ENCODE measurements at places on chromosomes 6 and 20. TPM values are rescaled to one million over a fixed set of nuclear protein-coding genes. Genes with fewer than 3 reads are reported as not detected.

- no peak within 1 kb of the TSS for H3K27ac ChIP-seq
- DNase-seq = no peak
- no peaks in the 10 kb centered on the region for H3K36me3 ChIP-seq
- H3K4me1 ChIP-seq = peaks cover 44% of the 10 kb centered on the region
- H3K4me3 ChIP-seq = peak within 1 kb of the TSS; percentile 28
Observed at GRCh38 chr20:25081730-25082497, at the start of gene VSX1. VSX1 (minus strand) TSS chr20:25082141; CDS start chr20:25082096, 45 bp downstream.

DNA sequence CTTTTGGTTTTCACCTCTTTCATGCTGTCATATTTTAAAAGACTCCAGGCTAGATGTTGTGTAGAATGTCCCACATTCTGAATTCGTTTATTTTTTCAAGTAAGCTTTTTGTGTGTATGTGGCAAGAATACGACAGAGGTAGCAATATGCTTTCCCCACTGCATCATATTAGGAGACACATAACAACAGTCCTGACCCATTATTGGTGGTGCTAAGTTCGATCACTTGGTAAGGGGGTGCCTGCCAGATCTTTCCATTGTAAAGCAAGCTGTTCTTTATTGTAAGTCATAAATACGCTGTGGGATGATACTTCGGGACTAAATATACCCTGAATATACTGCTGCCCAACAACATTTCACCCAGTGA, 588 bp upstream of the NCOA3 start:
- no peaks in the 10 kb centered on the region for H3K36me3 ChIP-seq
- no peaks in the 10 kb centered on the region for H3K27me3 ChIP-seq
- peak overlapping the region; percentile 99 for H3K4me3 ChIP-seq
- no peak for DNase-seq
- peak overlapping the region; percentile 98 for H3K27ac ChIP-seq
- peaks cover 55% of the 10 kb centered on the region for H3K4me1 ChIP-seq

DNA sequence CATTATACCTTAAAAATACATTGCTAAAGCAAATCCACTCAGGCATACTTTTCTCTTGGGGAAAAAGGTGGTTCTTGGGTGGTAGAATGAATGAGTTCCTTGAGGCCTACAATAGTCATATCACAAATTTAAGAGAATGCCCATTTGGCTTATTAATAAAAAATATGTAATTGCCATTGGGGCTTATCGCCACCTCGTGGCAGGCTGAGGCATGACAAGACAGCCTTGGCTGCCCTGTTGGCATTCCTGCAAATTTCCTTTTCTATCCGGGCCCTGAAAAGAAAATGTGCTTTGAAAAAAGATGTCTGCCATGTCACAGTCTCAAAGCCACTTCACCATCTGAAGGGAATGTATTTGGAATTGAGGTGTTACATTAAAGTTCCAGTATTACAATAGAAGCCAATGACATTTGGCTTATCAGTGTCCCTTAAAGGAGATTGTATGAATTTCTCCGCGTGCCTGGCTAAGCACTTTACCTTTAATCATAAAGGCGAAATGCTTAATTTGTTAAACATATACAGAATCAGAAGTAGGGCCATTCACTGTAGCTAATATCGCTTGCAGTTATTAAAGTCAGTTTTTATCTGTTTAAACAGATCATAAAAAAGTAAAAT, 188.3 kb upstream of the ZFP64 start:
- peaks cover 6% of the 10 kb centered on the region for H3K27me3 ChIP-seq
- no peak overlapping the region for H3K27ac ChIP-seq
- no peak overlapping the region for H3K4me3 ChIP-seq
- DNase-seq = peak; percentile 26
- H3K4me1 ChIP-seq = no peaks in the 10 kb centered on the region

DNA sequence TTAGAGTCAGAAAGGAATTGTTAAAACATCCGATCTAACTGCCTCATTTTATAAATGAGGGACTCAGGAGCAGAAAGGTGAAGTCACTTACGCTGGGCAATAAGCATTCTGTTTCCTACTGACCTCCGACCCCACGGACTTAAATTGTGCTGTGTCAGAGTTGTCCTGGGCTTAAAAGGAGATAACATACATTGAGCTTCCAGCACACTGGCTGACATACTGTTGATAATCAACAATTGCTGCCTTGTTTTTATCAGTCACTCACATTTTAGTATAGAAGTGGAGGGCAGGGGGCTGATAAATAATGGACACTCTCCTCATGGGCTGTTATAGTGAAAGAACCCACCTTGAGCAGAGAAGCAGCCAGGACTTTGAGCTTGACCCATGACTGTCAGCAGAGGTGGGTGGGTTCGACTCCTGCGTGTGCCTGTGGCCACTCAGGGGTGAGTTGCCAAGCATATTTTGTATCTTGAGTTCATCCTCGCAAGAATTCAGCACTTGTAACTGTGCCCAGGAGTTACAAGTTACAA, 166.5 kb upstream of the JARID2 start:
- H3K4me3 ChIP-seq = no peak overlapping the region
- no peak overlapping the region for H3K27ac ChIP-seq
- H3K36me3 ChIP-seq = no peaks in the 10 kb centered on the region
- DNase-seq = no peak

DNA sequence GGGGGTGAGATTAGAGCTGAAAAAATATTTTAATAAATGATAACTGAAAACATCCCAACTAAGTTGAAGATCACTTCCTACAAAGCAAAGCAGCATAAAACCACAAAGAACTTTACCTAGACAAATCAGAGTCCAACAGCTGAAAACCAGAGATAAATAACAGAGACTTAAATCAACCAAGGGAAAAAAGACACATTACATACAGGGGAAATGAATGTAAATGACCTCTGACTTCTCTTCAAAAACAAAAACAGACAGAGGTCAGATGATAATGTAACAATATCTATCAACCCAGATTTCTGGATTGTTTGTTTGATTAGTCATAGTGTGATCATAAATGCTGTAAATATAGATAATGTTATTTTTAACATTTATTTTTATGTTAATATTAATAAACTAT, 782.8 kb downstream of the TFAP2A start:
- H3K36me3 ChIP-seq = no peaks in the 10 kb centered on the region
- no peaks in the 10 kb centered on the region for H3K4me1 ChIP-seq
- no peak overlapping the region for H3K27ac ChIP-seq
- no peaks in the 10 kb centered on the region for H3K27me3 ChIP-seq
- no peak overlapping the region for H3K4me3 ChIP-seq

Gene HLA-DOA
- 1.8 TPM for total RNA-seq

DNA sequence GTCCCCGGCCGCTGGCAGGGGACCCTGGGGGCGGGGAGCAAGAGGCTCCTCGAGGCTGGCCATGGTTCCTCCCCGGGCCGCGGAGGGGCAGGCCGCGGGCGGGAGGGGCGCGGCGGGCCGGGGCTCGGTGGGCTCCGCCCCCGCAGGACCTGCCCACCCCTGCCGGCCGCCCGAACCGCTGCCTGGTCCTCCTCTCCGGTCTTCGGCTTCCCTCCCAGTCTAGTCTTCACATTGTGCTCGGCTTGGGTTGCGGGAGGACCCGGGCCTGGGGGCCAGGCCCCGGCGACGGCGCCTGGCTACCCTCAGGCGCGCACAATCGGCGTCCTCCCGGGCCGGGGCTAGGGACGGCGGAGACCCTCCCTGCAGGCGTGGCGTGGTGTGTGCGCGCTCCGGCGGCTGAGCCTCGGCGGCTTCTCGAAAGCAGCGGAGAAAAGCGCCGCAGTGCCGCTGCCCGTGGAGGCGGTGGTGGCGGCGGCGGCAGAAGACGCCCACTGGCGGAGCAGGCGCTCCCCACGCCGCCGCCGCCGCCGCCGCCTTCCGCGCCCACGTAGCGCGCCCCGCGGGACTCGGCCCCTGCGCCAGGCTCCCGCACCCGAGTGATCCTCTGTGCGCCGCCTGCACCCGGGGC, at the start of gene PDE10A:
TSS of gene PDE10A (minus strand) at position 493 of the 628 bp plus-strand sequence. CDS start at position 63, 430 bp downstream.
- H3K27me3 ChIP-seq = peaks cover 39% of the 10 kb centered on the region
- DNase-seq = peak; percentile 84
- H3K36me3 ChIP-seq = no peaks in the 10 kb centered on the region
- H3K4me1 ChIP-seq = peaks cover 55% of the 10 kb centered on the region

Gene BMP6
- total RNA-seq = 5.2 TPM

- H3K27me3 ChIP-seq = no peaks in the 10 kb centered on the region
- H3K4me3 ChIP-seq = no peak overlapping the region
- no peak overlapping the region for H3K27ac ChIP-seq
- H3K4me1 ChIP-seq = peaks cover 24% of the 10 kb centered on the region
- no peak for DNase-seq
Observed at GRCh38 chr6:26445934-26446667, 5.8 kb downstream of the BTN3A3 start.

GRCh38 chr6:84065693-84066290, 32.2 kb downstream of the MRAP2 start:
- no peaks in the 10 kb centered on the region for H3K4me1 ChIP-seq
- no peak overlapping the region for H3K27ac ChIP-seq
- H3K36me3 ChIP-seq = no peaks in the 10 kb centered on the region
- no peak overlapping the region for H3K4me3 ChIP-seq

DNA sequence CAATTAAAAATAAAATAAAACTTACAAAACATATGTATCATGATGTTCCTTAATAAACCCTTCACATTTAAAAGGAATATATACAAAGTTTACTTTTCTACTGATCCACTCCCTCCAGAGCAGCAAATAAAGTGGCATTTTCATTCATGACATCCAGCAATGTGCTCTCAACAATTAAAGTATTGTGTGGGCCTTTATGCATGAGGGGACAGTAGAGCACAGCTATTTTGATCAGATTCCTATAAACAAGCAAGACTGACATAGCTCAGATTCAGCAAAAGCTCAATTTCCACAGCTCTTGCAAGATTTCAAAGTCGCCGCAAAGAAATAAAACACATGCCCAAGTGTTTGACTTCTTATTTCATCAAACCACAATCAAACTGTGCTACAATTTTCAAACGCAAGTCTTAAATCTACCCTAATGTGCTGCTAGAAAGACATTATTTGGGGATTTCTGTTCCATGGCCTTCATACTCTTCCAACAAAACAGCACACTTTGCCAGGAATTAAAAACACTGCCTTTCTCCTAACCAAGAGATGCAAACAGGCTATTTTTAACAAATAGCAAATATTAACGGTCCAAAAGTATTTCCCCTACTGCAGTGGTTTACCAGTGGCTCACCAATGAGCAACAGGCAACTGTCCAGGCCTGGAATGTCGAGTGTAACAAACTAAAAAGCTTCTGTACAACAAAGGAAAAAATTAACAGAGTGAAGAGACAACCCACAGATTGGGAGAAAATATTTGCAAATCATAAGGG, 52.3 kb downstream of the MBOAT1 start:
- H3K27me3 ChIP-seq = no peaks in the 10 kb centered on the region
- no peak for DNase-seq
- H3K4me3 ChIP-seq = no peak overlapping the region
- H3K4me1 ChIP-seq = peaks cover 29% of the 10 kb centered on the region
- H3K27ac ChIP-seq = no peak overlapping the region

DNA sequence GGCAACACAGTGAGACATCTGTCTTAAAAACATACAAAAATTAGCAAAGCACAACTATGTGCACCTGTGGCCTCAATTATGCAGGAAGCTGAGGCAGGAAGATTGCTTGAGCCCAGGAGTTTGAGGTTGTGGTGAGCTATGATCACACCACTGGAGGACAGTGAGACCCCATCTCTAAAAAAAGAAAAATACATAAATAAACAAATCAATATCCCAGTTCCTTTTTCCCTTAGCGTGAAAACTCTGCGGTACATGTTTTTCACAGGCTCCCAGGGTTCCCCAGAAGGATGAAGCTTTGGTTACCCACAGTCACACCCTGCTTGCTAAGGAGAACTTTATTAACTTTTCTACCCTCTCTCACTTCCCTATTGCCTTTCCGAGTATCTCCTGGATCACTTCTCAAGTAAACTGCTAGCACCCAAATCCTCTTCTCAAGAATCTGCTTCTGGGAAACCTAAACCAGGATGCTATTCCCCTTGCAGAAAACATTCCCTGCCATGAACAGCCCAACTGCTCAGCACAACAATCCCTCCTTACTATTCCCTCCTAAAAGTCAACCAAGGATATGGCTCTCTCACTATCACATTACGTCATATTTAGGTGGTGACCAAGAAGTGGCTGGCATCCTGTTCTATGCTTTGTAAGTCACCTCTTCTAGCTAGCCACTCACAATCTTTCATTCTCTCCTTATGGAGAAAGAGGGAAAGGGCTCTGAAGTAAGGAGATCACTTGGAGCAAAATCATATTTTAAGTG, 122.4 kb downstream of the IPCEF1 start:
- no peak for DNase-seq
- H3K36me3 ChIP-seq = no peaks in the 10 kb centered on the region

Gene SEMG1
- total RNA-seq = not detected

Gene DNAH8
- 0.03 TPM for total RNA-seq

DNA sequence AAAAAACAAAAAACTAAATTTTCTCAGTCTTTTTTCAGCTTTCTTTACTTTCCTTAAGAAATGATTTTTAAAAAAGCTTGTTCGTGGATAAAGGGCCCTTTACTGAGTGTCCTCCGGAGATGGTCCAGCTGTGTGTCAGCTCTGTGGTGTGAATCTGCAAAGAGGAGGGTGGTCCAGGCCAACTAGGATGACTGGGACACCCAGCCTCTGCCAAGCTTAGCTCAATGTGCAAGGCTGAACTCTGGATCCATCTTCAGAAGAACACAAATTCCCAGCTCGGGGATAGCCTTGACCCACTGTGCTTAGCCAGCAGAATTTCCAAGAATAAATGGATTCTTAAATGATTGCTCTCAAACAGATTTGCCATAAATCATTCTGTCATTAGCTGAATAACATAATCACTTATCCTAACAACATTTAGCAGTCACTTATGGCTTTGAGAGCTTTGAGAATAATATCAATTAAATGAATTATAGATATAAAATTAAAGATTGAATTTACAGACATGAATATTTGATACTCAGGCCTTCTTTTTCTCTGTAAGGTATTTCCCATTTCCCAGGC, 14.2 kb upstream of the CALHM5 start:
- no peak for DNase-seq
- H3K36me3 ChIP-seq = no peaks in the 10 kb centered on the region
- no peaks in the 10 kb centered on the region for H3K4me1 ChIP-seq

Gene LBP
- total RNA-seq = 0.19 TPM

GRCh38 chr20:32544260-32544722, 40.8 kb downstream of the NOL4L start:
- no peak overlapping the region for H3K27ac ChIP-seq
- DNase-seq = no peak
- no peaks in the 10 kb centered on the region for H3K4me1 ChIP-seq
- H3K36me3 ChIP-seq = no peaks in the 10 kb centered on the region
- H3K4me3 ChIP-seq = no peak overlapping the region

- H3K36me3 ChIP-seq = no peaks in the 10 kb centered on the region
- H3K4me1 ChIP-seq = no peaks in the 10 kb centered on the region
- H3K4me3 ChIP-seq = no peak overlapping the region
- no peaks in the 10 kb centered on the region for H3K27me3 ChIP-seq
- no peak for DNase-seq
Observed at GRCh38 chr20:14838663-14839628, 501.5 kb upstream of the FLRT3 start.

- no peaks in the 10 kb centered on the region for H3K36me3 ChIP-seq
- no peak overlapping the region for H3K27ac ChIP-seq
- no peaks in the 10 kb centered on the region for H3K27me3 ChIP-seq
- H3K4me3 ChIP-seq = no peak overlapping the region
Observed at GRCh38 chr6:4088704-4089103, 9.8 kb upstream of the FAM217A start.

DNA sequence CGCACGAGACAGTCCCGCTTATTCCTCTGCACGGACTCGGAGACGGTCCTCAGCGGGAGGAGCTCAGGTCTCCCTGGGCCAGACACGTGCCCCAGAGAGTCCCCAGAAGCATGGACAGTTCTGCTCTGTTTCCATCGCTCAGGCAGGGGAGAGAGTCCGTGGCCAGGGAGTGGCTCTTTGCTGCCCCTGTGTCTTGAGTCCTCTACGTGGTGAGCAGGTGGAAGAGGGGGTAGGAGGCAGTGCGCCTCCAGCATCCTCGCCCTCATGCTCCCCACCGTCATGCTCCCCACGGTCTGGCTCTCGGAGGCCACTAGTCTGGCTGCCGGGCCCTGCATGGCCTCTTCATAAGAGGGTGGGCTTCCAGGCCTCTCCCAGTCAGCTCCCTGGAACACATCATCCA, 8.9 kb downstream of the TAGAP start:
- H3K27me3 ChIP-seq = no peaks in the 10 kb centered on the region
- no peaks in the 10 kb centered on the region for H3K4me1 ChIP-seq
- H3K27ac ChIP-seq = no peak overlapping the region

Data from left ventricle myocardium inferior (tissue), 1 donor.